ENCODE measurements at places on chromosomes 6 and 20.

GRCh38 chr6:47407300-47408281 lies 70.0 kb upstream of the CD2AP start:
- DNase-seq: no peak

DNA sequence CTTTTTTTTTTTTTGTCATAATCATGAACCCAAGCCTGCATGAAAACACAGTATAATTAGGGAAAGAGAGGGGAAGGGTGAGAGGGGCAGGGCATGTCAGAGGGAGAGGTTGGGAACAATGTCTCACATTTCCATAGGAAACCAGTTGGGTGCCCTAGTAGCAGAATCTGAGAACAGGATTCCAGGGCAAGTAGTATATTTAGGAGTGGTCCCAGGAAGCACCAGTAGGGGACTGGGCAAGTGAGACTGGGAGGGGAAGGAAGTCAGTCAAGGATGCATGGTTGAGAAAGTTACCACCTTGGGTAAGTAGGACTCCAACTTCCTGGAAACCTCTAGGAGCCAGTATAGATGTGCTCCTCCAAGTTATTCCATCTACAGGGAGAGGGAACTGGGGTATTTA lies 88.6 kb upstream of the MAFB start:
- DNase-seq: no peak

DNA sequence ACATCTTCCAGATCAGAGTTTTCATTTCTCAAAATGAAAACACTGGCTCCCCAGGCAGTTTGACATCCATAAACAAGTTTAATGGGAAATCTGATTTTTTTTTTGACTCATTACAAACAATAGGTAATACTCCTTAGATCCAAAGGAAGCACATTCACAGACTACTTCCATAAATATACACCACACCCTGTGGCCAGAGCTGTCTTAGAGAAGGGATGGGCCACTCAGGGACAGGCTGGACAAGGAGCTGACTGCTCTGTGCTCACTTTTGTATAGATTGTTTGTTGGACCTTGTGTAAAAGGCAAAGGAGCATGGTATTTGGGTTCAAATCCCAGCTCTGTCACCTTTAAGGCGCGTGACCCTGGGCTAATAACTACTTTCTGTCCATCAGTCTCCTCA lies 12.8 kb upstream of the DDO start:
- no peak for DNase-seq

DNA sequence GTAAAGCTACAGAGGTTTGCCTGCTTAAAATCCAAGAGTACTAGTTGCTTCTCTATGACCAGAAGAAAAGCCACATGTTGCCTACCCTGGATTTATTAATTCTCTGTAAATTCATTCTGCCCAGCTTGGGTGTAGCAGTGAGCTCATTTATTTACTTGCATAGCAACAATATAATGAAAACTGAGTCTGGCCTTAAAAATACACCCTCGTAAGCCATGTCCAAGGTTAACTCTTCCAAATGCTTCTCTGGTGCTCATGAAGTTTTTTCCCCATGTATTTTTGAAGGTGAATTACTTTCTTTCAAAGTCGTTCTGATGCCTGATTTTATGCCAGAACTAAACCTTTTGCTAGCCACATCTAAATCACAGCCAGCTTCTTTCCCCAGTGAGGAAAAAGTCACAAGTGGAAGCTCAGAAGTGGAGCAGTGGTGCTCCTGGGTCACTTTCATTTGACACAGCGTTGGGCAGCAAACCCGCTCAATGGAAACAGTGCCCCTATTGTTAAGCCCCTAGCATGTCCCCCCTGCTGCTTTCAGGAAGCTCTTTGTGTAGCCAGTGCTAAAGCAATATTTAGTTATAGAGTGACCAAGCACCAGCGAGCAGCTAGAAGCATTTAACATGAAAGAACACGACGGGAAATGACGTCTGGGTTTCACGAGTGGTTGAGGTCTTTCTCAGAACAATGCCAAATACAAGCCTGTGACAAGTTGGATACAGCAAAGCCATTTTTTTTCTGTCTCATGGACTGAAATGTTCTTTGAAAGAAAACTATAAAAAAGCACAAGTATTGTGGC lies 29.8 kb downstream of the NEDD9 start:
- no peak for DNase-seq

DNA sequence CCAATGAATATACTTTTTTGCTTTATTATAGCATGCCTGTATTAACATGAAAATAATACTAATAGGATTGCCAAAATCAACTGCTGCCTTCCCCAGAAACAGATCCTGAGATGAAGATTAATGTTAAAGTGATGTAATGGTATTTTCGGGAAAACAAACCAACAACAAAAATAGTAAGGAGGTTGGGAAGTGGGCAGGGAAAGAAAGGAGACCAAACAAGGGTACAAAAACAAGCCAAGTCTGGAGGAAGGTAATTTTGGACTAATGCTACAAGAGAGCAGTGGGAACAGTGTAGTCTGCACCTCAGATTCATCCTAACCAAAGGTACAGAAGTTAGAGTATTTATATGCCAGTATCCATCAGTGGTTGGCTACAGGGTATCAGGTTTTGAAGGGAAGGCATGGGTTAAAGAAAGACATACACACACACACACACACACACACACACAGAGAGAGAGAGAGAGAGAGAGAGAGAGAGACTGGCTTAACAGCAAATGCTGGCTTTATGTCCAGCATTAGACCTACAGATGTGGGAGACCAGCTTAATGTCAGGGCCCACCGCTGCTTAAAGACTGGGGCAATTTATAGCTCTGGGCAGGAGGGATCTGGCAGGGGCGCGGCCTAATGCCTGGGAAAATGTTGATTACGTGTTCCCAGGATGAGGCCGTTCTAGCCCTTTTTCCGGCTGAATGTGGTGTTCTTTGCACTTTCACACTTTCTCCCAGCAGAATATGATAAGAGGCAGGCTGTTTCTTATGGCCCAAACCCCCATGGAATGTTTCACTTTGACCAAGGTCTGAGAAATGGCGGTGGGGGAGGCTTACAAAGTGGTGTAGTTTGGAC lies 3.8 kb upstream of the SLC17A1 start:
- no peak for DNase-seq

- peak; percentile 78 for DNase-seq
These were observed 5.7 kb upstream of the PXDC1 start for GRCh38 chr6:3757241-3757641.

GRCh38 chr6:3372912-3373554 lies 83.8 kb downstream of the SLC22A23 start:
- no peak for DNase-seq

DNA sequence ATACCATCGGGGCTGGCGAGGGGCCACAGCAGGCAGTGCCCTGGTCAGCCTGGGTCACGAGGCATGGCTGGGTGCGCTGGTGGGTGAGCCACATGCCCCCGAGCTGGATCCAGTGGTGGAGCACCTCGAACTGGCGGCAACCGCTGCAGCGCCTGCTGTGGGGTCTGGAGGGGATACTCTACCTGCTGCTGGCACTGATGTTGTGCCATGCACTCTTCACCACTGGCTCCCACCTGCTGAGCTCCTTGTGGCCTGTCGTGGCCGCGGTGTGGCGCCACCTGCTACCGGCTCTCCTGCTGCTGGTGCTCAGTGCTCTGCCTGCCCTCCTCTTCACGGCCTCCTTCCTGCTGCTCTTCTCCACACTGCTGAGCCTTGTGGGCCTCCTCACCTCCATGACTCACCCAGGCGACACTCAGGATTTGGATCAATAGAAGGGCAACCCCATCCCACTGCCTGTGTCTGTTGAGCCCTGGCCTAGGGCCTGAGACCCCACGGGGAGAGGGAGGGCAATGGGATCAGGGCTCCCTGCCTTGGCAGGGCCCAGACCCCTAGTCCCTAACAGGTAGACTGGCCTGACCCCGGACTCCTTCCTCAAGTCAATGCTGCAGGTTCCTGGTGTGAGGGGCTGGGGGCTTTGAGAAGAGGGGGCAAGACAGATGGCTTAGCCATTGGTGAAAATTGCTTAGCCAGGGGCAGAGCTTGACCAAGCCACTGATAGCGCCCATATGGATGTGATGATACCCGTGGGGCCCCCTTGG lies 598 bp downstream of the TMEM239 start:
- peak; percentile 69 for DNase-seq

- no peak for DNase-seq
These were observed 168.0 kb downstream of the CDK19 start for GRCh38 chr6:110646951-110647910.

DNA sequence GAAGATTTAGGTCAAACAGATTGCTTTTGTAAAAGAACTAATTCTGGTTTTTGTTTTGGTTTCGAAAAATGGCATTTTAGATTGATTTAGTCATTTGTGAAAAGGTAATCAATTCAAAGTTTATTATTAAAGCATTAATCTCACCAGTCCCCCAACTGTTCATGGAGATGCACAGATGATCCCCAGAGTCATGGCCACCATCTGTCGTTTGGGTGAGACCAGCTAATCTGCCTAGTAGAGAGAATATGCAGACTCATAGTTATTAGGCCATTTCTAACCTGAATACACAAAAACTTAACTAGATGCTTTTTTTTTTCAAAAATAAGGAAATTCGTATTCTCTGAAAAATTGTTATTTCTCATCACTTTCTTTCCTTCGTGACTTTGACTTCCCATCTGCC lies 58.1 kb downstream of the C6orf58 start:
- DNase-seq: no peak

DNA sequence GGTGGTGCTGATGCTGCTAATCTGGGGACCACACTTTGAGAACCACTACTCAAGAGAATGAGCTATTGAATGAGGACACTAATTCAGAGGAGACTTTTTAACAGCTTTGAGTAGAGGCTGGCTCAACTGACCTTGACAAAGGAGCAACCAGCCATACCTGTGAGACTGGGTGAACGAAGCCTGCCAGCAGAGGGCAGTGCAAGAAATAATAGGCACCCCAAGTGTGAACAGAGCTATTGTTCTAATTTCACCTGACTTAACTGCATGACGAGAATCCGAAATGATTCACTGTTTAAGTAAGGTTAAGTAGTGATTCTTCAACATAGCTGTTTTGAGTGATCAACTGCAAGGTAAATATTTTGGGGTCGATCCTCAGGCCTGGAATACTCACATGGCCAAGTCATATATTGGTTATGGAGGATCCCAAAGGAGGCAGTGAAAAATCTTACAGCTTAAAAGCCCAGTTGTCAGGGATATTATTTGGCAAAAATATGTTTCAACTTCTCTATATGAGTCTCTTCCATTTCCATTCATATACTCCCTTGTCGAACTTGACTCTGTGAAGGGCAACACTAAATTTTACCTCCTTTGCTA lies 550.5 kb upstream of the MARCKS start:
- no peak for DNase-seq

DNA sequence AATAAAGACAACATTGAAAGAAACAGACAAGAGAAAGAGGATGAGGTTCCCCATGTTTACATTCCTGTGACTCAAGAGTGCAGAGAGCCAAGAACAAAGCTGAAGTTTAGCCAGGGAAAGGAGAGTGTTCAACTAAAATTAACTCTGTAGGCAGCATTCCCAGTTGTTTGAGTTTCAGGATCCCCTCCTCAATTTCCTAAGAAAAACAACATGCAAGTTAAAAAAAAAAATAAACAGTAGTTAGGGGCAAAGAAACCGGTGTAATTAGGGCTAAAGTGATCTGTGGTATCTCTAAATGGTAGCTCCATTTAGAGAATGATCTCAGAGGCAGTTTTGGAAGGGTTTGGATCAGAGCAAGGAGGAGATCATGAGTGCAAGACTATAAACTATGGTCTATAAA lies 30.9 kb upstream of the RAB23 start:
- no peak for DNase-seq

DNA sequence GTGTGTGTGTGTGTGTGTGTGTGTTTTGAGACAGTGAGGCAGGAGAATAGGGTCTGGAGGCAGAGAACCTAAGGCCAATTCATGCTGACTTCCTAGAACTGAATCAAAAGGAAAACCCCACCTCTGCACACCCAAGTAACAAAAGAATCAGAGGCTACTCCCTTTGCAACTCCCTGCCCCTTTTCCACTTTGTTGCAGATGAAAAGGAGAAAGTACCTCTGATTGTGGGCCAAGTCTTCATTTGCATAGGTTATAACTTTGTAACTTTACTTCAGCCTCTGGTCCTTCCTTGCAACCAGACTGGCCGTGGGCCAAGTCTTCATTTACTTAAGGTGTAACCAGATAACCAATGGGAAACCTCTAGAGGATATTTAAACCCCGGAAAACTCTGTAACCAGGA lies 168.8 kb downstream of the EYA2 start:
- no peak for DNase-seq

DNA sequence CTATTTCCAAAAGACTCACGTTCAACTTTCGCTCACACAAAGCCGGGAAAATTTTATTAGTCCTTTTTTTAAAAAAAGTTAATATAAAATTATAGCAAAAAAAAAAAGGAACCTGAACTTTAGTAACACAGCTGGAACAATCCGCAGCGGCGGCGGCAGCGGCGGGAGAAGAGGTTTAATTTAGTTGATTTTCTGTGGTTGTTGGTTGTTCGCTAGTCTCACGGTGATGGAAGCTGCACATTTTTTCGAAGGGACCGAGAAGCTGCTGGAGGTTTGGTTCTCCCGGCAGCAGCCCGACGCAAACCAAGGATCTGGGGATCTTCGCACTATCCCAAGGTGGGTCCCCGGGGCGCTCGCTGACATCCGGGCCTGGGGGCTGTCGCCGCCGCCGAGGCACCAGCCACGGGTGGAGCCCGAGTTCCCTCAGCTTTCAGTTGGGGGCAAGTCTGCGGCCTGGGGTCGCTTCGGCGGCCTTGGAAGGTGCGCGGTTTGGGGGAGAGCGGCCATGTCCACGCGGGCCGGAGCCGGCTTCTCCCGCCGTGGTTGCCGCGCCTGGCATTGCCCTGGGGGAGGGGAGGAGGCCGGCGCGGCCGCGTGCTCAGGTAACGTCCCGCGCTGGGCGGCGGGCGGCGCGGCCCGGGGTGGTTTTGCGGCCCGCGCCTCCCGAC lies 429 bp downstream of the AMD1 start:
- no peak for DNase-seq

DNA sequence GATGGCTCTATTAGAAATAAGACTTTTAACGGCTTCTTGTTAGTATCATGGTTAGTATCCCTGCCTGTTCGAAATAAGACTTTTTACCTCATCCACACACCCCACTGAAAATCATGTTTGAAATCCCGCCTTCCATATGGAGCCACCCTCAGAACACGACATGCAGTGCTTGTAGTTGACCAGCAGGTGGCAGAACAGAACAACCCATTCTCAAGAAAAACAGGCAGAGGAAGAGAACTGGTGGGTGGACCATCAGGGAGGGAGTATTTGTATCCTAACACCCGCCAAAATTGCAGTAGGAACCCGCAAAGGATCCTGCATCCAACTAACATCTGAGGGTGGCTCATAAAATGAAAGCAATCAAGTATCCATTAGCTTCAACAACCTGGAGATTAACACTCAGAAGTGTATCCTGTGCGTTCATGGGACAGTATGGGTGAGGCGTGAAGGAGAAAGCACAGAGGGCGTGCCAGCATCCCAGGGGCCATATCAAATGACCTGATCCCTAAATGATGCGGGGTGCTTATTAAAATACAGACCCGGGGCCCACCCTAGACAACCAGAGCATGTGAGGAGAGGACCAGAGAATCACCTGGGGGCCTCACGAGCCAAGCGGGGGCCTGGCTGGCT lies 89.6 kb upstream of the NHSL1 start:
- no peak for DNase-seq

- DNase-seq: no peak
These were observed 60.9 kb downstream of the RPRD1B start for GRCh38 chr20:38094373-38094891.

- DNase-seq: no peak
These were observed 1.5 kb downstream of the TAF4 start for GRCh38 chr20:62063981-62064769.

- DNase-seq: no peak
These were observed 41.7 kb downstream of the TMEM242 start for GRCh38 chr6:157281570-157281969.

- DNase-seq: no peak
These were observed 512.6 kb upstream of the SLC35B3 start for GRCh38 chr6:8947900-8948299.

- DNase-seq: no peak
These were observed 128.7 kb upstream of the TRAF3IP2 start for GRCh38 chr6:111734068-111735061.

All from suprapubic skin (tissue), 4 donors.